ENCODE measurements at places on chromosomes 16 and 17.

DNA sequence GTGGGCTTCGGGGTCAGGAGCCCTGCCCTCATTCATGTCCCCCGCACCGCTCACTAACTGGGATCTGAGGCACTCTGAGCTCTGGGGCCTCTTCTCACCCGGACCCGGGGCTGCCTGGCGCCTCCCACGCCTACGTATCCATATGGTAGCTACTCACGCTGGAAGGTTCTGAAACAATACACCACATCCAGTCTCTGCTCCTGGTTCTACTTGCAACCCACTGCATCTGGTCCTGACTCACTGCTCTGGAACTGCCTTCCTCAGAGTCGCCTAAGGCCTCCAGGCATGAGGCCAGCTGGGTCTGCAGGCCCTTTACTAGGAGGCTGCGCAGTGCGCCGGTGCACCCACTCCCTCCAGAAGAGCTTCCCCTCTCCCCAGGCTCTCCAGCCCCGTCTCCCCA lies 18.1 kb downstream of the USP36 start:
- no peak for DNase-seq

GRCh38 chr17:4789701-4789950 lies 862 bp downstream of the GLTPD2 start:
- no peak for DNase-seq

DNA sequence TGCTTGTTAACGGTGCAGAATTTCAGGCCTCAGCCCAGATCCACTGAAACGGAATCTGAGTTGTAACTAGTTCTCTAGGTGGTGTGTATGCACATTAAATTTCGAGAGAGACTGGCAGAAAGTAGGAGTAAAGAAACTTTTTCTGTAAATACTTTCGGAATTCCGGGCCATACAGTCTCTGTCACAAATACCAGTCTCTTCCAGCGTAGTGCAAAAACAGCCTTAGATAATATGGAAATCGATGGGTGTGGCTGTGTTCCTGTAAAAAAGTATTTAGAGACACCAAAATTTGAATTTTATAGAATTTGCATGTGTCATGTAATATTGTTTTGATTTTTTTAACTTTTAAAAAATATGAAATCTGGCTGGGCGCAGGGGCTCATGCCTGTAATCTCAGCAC lies 109.7 kb downstream of the ABCC1 start:
- no peak for DNase-seq

GRCh38 chr16:50272111-50272571 lies 5.8 kb downstream of the ADCY7 start:
- no peak for DNase-seq

DNA sequence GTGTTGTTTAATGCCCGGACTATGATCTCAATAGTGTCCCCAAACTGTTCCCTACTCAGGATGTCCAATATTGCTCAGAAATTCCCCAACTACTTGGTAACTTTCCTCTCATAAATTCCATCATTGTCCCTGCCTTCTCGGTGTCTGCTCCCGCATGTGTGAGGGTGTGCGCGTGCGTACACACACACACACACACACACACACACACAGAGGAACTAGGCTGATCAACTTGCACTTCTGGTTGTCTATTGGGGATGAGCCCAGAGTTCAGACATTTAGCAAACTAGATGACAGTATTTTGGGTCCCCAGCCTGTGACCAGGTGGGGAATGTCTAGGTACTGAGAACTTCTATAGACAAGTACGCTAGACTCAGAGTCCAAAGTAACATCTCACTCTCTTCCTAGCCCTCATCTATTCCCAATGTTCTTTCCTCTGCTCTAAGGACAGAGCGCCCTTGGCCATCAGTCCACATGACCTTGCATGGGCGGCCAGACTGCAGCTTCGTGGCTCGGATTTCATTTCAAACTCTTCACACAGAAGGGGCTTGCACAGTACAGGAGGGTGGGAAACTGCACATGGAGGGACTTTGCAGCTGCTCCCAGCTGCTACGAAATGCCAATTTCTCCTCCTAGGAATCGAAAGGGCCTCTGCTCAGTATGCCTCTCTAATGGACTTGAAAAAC lies 5.3 kb downstream of the HS3ST3A1 start:
- no peak for DNase-seq

DNA sequence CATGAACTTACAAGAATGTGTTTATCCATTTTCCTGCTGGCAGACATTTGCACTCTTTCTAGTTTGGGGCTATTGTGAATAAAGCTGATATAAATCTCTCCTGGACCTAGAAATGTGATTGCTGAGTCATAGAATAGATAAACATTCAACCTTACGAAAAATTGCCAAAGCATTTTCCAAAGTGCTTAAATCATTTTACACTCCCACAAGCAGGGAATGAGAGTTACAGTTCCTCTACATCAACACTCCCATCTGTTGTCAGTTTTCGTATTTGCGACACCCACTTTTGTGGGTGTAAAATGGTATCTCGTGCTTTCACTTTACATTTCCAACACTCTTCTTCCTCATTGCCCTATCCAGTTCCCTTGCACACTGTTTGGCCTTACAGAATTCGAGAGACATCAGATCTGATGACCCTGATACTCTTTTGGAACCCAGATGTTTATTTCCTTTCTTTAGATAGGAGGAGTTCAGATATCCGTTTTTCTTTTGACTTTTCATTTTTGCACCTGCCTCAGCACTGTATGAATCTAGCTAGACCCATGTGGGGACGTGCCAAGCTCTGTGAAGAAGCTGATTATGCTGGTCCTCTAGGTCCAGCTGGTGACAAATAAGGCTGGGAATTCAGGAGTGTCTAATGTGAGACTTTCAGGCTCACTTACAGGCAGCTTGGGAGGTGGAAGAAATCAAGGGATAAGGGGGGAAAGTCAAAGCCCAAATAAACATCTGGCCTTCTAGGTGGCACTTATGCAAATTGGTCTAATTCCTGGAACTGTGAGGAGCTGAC lies 14.0 kb downstream of the SOX9 start:
- peak; percentile 83 for DNase-seq

DNA sequence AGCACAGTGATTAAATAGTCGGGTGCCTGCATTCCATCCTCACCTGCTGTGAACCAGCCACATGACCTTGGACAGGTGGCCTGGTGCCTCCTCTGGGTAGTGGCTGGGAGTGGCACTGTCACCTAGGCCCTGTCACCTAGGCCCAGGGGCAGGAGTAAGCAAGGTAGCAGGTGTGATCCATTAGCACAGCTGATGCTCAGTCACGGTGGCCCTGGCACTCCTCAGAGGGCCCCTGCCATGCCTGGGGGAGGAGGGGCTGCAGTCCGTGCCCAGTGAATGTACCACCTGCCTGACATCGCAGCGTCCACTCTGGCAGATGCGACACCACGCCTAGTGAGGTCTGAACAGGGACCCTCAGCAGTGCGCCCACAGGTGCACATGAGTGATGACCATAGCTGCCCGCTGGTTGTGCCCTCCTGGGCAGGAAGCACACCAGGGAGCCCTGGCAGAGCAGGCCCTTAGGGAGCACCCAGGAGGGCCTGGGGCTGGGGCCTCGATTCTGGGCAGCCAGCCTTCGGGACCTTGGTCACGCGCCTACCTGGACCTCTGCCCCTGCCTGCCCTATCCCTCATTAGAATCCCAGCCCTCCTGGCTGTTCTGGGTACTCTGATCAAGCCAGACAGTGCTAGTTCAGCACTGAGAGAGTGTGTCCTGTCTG lies 33.1 kb upstream of the CRISPLD2 start:
- no peak for DNase-seq

- DNase-seq = no peak
These were observed 346.0 kb downstream of the GRIN2A start for GRCh38 chr16:9836118-9836736.

- no peak for DNase-seq
These were observed 32.5 kb downstream of the MRPS23 start for GRCh38 chr17:57817299-57817698.

GRCh38 chr16:24135624-24136565 lies 120.2 kb upstream of the CACNG3 start:
- no peak for DNase-seq

- no peak for DNase-seq
These were observed 189.9 kb downstream of the FTO start for GRCh38 chr16:53893731-53894435.

DNA sequence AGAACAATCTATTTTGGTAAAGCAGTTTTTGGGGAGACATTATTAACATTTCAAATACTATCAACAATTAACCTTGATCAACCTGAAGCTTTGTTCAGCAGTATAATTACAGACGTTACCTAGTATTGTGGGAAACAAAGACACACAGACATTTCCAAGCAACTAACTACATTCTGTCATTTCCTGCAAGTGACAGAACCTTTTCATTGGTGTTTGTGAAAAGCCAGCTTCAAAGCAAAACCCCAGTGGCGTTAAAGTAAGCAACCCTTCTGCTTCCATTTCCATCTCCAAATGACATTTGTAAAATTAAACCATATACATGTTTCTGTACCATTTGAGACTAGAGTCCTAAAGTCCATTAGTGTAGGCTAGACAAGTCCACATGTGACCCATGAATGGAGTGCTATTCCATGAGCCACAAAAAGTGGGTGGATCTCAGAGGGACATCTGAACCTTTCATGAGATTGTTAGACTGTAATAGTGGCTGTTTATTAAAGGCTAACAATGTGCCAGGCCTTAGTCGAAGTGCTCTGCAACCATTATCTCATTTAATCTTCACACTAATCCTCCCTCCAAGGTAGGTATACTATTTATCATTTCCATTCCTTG lies 101.2 kb downstream of the SSH2 start:
- DNase-seq = no peak

DNA sequence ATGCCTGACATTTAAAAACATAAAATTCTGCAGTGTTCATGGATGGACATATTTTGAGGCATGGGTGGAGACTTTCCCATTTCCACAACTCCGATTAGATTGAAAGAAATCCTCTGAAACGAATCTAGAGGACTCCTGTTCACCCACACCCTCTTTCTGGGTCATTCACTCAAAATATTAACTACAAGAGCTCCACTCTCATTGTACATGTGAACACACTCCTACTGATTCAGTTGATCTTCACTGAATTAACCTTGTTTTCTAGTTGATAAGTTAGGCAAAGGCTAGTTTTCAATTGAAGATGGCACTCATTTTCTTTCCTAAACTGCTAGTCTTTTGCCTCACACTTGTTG lies 44.1 kb downstream of the GRB7 start:
- DNase-seq = no peak

GRCh38 chr16:30030841-30031413 lies at the start of gene TLCD3B:
Gene TLCD3B, minus strand, starts transcription at chr16:30031271. Its CDS starts 744 bp downstream, at chr16:30030527.
- DNase-seq = no peak

GRCh38 chr17:67452681-67453554 lies 75.8 kb downstream of the PITPNC1 start:
- no peak for DNase-seq

- DNase-seq = no peak
These were observed 2.1 kb downstream of the SYT17 start for GRCh38 chr16:19170043-19170655.

GRCh38 chr16:28098171-28098958 lies 34.9 kb upstream of the GSG1L start:
- no peak for DNase-seq

- no peak for DNase-seq
These were observed 39.2 kb downstream of the TEKT5 start for GRCh38 chr16:10655415-10655977.

GRCh38 chr17:47239619-47239966 lies 14.0 kb upstream of the ITGB3 start:
- no peak for DNase-seq

DNA sequence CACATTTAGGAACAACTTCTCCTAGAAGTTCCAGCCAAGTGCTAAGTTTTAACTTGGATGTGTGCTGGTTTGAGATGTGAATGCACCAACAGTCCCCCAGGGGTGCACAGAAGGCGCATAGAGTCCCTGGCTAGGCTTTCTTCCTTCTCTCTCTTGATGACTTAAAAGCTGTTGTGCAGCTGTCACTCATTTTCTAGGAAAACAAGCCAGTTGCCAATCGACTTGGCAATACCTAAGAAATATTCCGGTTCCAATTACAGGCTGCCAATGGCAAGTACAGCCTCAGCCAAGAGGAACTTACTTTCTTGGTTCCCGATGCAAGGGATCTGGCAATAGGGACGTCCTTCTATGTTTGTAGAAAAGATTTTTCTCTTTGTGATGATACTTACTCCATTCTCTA lies 266.6 kb upstream of the EEF2KMT start:
- DNase-seq = no peak

DNA sequence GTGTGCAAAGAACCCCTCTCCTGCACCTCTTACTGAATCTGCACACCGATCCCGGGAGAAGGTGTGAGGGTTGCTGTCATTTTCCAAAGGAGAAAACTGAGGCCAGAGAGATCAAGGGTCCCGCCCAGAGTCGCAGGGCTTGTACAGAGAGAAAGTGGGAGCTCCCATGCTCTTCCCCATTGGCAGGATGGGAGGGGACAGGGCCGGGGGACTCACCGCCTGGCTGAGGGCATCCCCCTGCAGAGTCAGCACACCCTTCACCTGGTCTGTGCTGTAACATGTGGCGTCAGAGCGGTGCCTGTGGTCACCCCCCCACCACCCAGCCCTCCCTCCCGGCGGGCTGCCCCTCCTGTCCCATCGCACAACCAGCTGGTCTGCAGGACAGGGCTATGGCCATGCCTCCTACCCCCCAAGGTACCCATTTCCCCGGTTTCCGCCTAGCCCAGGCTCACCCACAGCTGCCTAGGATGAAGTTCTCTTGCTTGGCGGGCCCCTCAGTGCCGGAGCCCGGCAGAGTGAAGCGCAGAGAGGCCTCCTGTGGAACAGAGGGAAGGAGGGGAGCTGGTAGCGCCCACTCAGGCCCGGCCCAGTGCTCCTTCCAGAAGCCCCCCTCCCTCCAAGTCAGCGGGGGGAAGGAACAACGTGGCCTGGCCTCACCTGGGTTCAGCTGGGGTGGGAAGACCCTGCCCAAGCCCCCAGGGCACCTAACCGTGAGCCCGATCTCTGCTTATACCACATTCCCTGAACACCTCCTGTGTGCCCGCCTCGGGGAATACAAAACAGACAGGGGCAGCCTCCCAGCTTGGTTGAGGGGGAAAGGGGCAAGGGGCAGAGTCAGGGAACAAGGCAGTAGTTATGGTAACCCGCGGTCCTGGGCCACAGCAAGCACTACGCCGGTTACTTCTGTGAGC lies 1.1 kb downstream of the ROGDI start:
- no peak for DNase-seq

DNA sequence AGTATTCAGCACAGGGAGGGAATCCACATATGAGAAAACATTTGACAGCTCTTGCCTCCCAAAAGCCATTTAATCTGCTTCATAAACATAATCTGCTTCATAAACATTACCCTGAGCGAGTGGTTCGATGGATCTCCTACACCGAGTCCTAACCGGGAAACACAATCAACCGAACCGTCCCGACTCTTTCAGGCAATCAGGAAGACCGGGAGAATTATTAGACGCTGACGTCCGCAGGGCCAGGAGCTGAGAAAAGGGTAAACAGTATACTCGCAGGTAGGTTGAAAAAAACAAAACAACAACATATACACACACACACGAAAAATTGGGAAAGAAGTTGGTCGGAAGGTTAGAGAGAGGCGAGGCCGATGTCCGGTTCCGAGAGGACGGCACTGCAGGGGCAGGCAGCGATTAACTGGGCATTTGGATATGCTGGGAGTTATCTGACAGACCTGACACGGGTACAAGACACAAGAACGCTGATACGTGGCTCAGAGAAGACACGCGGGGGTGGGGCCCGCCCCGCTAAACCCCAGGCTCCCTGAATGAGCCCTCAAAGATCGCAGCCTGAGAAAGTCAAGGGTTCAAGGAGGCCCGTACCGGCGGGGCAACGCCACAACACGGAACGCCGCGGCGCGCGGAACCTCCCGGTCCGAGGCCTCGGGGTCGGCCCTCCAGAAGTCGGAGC lies 585 bp downstream of the AP1G1 start:
- no peak for DNase-seq

All from NCI-H524 treated with DMSO at 0.1 percent for 48 hours (cell line).